Activated naive CD8-positive, alpha-beta T cell treated with anti-CD3 and anti-CD28 coated beads, Interleukin-2, amount 50 U/mL, for 16 hours (primary cell): ENCODE measurements at places on chromosomes 3 and 15.

GRCh38 chr3:116342499-116342898 is 102.8 kb downstream of the LSAMP start:
- DNase-seq: no peak

GRCh38 chr15:31024330-31024729 is 32.9 kb upstream of the MTMR10 start:
- DNase-seq: no peak

GRCh38 chr15:81155375-81156218 is 21.5 kb downstream of the CFAP161 start:
- no peak for DNase-seq

GRCh38 chr15:73927476-73928240 is 1.4 kb downstream of the LOXL1 start:
- DNase-seq: peak; percentile 54

- DNase-seq: no peak
Observed at GRCh38 chr15:31262143-31262530, 64.5 kb upstream of the KLF13 start.

GRCh38 chr3:45965253-45965652 is 22.0 kb downstream of the CXCR6 start:
- no peak for DNase-seq

DNA sequence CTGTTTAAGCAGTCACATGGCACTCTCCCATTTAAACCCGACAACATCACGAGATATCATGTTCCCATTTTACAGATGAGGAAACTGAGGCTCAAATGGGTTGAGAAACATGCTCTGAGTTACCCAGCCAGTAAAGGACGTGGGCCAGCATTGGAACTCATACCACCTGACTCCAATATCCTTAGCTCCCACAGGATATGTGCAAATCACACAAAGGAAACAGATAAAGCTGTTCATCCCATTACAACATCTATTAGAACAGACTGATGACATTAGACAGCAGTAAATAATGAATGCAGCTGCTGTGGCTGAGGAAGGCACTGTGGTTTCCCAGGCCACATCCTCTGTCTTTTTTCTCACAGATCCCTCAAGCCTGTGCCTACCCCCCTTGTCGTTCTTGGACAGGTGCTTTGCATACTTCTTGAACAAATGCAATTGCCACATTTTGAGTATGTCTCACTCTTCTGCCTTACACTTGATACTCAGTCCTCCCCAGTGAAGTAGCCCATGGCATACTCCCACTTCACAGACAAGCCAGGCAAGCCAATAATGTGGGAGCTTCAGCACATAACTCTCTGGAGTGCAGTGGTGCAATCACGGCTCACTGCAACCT is 17.7 kb downstream of the FRMD4B start:
- DNase-seq: no peak

DNA sequence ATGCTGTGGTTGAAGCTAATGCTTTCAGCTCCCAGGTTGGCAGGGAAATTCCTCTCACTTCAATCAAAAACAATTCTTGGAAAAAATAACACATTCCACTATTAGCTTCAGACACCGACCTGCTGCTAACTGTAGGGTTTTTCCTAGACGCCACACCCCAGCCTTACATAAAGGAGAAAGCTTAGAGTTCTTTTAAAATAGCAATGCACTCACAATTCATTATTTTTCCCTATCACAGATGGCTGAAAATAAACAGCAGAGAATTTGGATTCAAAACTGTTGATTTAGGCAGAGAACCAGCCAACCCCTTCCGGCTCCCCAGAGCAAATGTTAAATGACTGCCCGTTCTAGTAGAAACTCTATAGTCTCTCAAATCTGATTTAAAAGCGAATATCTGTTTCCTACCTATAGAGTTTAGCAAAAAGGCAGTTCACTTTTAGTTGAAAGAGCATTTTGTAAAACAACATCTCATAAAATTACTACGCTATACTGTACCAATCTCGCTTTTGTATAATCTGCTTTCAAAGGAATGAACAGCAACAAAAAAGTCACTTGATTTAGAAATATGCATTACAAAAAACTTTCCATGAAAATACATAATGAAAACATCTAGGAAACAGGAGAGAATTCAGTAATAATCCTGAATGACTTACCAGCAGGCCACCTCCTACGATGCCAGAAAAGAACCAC is 586 bp downstream of the TM4SF1 start:
- DNase-seq: no peak

DNA sequence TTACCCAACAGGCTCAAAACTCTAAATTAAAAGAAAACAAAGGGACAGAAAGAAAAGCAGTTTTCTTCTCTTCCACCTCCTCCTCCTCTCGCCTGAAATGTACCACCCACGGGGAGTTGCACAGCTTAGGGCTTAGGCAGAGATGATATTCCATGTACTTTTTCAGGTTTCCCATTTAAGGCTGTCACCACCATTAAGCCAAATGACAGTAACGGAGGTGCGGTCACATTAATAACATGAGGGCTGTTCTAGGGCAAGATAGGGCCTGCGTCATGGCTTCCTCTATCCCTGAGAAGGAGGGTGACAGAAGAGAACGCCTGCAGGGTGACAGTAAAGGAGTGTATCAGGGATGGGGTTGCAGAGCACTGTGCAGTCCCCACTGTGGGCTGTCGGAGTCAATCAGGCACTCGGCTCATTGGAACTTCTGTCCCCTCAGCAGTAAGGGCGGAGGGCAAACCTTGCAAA is 51.7 kb upstream of the TJP1 start:
- no peak for DNase-seq

- no peak for DNase-seq
Observed at GRCh38 chr3:132422531-132422930, 5.2 kb downstream of the DNAJC13 start.

GRCh38 chr3:102224171-102224570 is 210.6 kb upstream of the ZPLD1 start:
- DNase-seq: no peak

DNA sequence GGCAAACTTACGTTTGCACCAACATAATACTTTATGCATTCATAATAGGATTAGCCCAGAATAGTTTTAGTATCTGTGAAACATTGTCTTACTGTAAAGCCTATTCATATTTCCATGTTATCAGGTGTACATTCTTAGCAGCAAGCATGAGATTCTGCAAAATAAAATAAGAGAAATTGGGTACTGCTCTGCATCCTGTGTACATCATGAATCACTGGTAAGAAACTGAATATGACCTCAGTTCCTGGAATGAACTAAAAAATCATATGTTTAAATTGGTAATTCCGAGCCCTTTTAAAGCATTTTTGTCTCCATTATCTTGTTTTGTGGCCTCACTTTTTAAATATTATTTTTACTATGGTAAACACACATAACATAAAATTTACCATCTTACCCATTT is 605.1 kb downstream of the ROBO1 start:
- DNase-seq: no peak

GRCh38 chr3:9146367-9147071 is 102.9 kb downstream of the SRGAP3 start:
- DNase-seq: no peak

DNA sequence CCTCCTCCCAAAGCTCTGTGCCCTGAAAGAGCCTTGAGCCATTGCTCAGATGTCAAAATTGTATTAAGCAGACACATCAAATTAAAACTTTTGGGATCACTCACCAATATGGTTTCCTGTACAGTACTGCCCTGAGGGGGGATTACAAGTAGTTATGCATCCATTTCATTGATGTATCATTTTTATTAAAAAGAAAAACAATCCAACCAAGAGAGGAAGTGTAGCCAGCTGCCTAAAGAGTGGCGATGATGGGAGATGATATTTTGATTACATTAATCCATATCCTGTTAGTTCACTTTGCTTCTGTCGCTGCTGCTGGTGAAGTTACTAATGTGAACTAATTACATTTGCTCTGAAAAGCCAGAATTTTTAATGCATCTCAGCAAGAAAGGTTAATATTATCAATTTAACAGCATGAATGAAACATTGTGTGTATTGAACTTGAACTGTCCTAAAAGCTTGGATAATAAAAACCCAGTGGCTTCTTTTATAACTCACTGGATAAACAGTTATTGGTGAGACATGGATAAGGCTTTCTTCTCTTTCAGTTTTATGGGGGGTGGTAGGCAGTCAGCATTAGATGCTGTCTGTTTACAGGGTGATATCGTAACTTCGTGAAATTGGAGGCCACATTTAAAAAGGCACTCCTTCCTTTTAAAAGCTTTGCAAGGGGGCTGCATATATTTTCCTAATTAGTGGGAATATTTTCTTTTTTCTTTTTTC is 87.7 kb downstream of the IGF1R start:
- DNase-seq: no peak

DNA sequence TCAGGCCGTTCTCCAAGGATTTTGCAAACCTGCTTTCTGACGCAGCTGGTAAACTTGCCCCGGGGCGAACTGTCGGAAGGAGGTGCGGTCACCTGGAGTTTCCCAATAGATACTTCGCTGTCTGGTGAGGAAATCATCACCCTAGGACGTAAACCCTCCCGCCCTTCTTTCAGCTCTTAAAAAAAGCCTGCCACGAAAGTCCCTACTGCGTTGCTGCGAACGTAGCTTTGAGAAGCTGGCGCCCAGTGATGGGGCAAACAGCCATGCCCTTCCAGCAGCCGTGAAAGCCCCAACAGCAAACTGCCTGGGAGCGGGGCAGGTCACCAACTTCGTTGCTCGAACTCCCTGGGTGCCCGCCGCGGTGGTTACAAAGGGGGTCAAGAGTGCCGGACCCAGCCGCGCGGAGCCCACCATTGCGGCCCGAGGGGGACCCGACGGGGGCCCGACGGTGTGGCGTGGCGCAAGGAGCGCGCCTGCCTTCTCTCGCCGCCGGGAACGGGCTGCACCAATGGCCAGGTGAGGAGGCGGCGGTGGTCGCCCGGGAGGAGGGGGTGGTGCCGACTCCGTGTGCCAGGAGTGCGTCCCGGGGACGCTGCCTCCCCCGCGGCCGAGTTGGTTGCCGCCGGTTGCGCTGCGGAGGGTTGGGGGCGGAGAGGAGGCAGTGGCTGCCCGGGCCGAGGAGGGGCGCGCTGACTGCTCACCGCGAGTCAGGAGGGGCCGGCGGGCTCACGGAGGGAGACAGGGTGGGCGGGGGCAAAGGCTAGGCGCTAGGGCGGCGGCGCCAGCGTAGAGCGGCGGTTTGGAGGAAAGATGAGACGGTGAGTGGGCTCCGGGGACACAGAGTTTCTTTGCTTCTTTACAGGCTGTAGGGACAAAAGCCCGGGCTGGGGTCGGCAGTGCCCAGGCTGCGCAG is at the start of gene PHLDB2:
PHLDB2 (plus strand) TSS at position 205 of the 913 bp plus-strand sequence. CDS start 24,813 bp downstream, outside the sequence.
- peak; percentile 3 for DNase-seq

GRCh38 chr3:185539934-185540333 is 12.5 kb downstream of the LIPH start:
- no peak for DNase-seq

DNA sequence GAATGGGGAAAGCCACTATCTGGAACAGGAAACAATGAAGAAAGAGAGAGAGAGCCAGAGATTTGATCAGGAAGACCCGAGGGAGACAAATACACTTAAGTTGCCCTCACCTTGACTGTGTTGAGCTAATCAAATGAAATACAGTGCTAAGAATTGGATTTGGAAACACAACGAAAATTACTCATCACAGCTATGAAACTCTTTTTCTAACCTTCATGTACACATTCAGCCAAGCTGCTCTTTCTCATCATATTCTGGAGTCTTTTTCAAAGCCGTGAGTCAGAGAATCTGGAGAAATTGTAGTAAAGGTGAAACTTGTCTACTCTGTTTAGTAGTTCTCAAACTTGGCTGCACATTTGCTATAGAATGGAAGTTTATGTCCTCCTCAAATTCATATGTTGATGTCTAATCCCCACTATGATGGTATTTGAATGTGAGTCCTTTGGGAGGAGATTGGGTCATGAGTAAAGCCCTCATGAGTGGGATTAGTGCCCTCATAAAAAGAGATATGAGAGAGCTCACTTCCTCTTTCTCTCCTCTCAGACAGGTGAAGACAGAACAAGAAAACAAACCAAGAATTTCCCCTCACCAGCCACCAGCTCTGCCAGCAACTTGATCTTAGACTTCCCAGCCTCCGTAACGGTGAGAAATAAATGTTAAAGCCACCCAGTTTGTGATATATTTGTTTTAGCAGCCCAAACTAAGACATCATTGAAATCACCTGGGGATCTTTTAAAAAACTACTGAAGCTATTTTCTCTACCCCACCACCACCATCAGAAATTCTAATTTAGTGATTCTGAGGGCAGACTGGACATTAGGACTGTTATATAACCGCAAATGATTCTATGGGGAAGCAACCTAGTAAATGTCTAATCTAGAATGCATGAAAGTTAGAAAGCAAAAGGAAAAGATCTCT is 143.6 kb upstream of the GRM7 start:
- DNase-seq: no peak

DNA sequence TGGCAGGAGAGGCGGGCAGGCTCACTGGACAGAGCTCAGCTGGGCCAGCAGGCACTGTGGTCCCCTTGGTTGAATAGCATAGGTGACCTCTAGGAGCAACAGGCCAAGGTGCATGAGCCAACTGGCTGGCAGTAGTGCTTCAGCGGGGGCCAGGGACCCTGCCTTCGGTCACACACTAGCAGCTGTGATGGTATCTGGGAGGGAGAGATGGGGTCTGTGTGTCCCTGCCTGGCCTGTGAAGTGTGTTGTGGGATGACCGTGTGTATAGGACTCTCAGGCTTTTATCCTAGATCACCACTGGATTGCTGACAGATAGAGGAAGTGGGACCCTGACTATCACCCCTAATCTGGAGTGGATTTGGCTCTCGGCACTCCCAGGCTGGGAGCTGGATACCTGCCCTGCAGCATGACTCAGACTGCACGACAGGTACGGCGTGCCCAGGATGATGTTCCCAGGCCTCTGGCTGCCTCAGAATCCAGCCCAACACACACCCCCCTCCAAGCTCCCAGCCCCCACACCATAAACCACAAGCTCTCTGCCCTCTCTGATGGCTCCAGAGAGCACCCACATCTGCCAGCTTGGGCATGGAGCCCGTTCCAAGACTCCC is 7.8 kb downstream of the RPS17 start:
- no peak for DNase-seq

DNA sequence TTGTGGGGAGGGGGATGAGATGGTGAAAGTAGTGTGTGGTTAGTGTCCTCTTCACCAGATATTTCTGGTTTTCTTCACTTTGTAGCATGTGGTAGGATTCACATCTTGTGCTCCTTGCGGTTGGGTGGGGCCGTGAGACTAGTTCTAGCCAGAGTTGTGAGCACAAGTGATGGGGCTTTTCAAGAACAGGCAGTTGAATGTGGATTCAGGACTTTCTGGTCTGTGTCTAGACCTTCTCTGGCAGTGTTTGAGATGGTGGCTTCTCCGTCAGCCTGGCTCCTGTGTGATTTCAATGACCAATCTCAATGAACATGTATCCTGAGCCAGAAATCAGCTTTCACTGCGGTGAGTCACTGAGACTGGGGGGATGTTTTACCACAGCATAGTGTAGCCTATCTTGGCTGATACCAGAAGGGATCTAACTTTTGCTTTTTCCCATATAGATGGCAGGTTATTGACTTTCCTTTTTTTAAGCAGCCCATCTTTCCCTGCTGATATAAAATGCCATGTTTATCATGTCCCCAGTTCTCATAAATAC is 82.6 kb downstream of the RPLP1 start:
- no peak for DNase-seq

GRCh38 chr3:96233679-96234078 is 580.7 kb upstream of the EPHA6 start:
- DNase-seq: no peak

DNA sequence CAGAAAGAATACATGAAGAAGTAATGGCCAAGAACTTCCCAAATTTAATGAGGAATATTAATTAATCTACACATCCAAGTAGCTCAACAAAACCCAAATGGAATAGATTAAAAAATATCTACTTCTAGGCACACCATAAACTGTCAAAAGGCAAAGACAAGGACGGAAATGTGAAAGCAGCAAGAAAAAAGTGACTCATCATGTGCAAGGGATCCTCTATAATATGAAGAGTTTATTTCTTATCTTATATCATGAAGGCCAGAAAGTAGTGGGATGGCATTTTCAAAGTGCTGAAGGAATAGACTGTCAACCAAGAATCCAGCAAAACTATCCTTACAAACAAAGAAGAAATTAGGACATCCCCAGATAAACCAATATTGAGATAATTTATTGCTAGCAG is 73.9 kb upstream of the PRICKLE2 start:
- no peak for DNase-seq
